ENCODE measurements at places on chromosomes 3 and 15. TPM values are rescaled to one million over a fixed set of nuclear protein-coding genes. Genes with fewer than 3 reads are reported as not detected.

ITIH1 gene
- not detected for total RNA-seq

- DNase-seq: no peak
Measured at GRCh38 chr3:181174022-181174421, 184.5 kb upstream of the DNAJC19 start.

GRCh38 chr3:48623851-48624547 lies 2.4 kb upstream of the TMEM89 start:
- DNase-seq: peak; percentile 31

GRCh38 chr3:188106887-188107830 lies 46.8 kb upstream of the LPP start:
- no peak for DNase-seq

- DNase-seq: no peak
Measured at GRCh38 chr15:92143765-92144164, 249.9 kb upstream of the ST8SIA2 start.

DNA sequence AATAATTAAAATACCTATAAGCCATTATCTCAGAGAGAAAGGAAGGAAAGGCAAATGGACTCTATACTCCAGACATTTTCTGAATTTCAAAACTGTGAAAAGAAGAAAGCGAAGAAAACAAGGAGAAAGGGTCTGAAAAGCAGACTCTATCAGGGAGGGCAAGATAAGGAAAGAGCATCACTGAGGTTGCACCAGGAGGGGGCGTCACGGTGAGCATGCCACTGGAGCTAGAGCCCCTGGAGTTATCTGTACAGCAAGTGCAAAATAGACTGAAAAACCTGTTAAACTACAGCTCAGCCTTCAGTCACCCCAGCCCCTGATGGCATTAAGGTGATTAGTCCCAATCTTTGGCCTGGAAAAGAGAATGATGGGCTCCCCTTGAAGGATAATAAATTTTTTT lies 514.3 kb downstream of the GABRG3 start:
- DNase-seq: no peak
